Thoracic aorta endothelial cell (primary cell): ENCODE measurements at places on chromosomes 6 and 20. TPM values are rescaled to one million over a fixed set of nuclear protein-coding genes. Genes with fewer than 3 reads are reported as not detected.

SMOC2 gene
- total RNA-seq, result not detected in 2 replicates

ARMH2 gene
- not detected in 2 replicates for total RNA-seq

DEFB132 gene
- not detected in 2 replicates for total RNA-seq

TSPO2 gene
- not detected in 2 replicates for total RNA-seq

TRIM10 gene
- not detected in 2 replicates for total RNA-seq

SEMG1 gene
- total RNA-seq, result not detected in 2 replicates

MATN4 gene
- total RNA-seq, result not detected in 2 replicates

LY6G6C gene
- not detected in 2 replicates for total RNA-seq

SPATS1 gene
- not detected in 2 replicates for total RNA-seq
